Activated T-cell treated with anti-CD3 and anti-CD28 coated beads for 1 hour (primary cell): ENCODE measurements at places on chromosomes 6 and 20.

GRCh38 chr6:3052481-3053230 lies 15.6 kb upstream of the RIPK1 start:
- DNase-seq = no peak

DNA sequence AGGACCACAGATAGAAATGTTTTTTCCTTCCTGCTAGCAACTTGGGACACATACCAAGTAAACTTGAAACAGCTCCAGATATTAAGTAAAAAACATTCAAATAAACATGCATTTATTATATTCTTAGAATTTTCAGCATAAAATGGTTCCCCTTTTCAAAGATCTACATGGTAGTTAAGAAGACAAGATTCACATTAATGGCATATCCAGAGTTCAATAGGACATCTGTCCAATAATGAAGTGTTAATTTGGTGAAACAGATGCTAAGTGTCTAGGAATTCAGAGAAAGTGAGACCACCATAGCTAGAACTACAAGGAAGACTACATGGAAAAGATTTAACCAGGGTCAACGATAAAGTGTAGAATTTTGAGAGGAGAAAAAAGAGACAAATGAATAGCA lies 184.9 kb downstream of the COL12A1 start:
- DNase-seq = no peak

- no peak for DNase-seq
Measured at GRCh38 chr20:31948008-31948407, 3.8 kb downstream of the PDRG1 start.

- no peak for DNase-seq
Measured at GRCh38 chr6:141026504-141026903, 1106.2 kb upstream of the GJE1 start.

- DNase-seq = no peak
Measured at GRCh38 chr20:33474097-33474873, 15.6 kb upstream of the CBFA2T2 start.

- no peak for DNase-seq
Measured at GRCh38 chr6:91317247-91317835, 730.5 kb upstream of the MAP3K7 start.

- no peak for DNase-seq
Measured at GRCh38 chr20:2694519-2694918, 1.9 kb downstream of the EBF4 start.

- no peak for DNase-seq
Measured at GRCh38 chr6:154752022-154752421, 18.8 kb downstream of the SCAF8 start.

- peak; percentile 37 for DNase-seq
Measured at GRCh38 chr6:42049948-42050296, 402 bp upstream of the TAF8 start.

DNA sequence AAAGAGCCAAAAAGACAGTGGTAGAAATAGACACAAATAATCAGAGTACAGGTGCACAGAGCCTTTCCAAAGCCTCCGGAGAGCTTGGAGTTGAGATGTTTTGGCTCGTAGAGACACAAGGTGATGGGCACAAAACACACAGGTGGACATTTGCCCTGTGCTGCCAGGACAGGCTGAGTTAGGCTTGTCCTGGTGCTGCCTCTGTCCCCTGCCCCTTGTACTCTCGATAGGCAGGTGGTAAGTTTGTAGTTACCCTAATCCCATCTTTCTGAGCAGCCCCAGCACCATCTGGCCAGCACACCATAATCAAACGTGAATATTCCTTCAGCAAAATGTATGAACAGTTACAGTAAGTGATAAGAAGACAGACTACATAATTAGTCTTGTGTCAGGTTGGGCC lies 95.5 kb downstream of the FOXC1 start:
- DNase-seq = no peak

GRCh38 chr20:34268851-34269636 lies 27.8 kb downstream of the ASIP start:
- no peak for DNase-seq

DNA sequence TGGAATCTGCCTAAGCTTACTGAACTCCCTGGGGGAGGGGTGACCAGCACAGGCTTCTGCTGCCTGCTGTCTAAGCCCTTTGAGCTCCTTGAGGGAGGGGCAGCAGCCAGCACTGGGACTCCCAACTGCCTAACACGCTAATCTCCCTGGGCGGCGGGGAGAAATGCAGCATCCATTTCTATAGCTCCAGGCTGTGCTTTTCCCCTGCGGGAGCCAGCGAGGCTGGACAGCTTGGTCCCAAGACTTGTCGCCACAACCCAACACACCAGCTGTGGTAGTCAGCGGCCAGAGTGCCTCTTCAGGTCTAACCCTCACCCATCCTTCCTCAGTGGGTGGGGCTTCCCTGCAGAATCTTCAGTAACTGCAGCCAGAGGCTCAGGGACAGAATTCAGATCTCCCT lies 64.6 kb downstream of the VGLL2 start:
- no peak for DNase-seq
